ENCODE measurements at places on chromosomes 13 and 19. TPM values are rescaled to one million over a fixed set of nuclear protein-coding genes. Genes with fewer than 3 reads are reported as not detected.

DNA sequence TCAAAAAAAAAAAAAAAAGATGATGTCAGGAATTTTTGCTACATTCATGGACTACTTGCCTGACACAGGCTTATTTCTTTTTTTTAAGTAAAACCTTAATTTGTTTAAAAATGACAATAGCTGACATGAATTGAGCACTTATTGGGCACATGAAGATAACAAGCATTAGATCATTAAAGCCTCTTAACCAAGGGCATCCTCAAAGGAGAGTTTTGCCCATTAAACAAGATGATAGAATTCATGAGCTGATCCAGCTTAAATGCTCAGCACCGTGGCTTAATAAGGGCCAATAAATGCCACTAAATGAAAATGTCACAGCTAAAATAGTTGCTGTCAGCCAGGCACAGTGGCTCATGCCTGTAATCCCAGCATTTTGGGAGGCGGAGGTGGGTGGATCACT, 19.3 kb downstream of the FBXO17 start:
- H3K27me3 ChIP-seq, result peaks cover 5% of the 10 kb centered on the region
- H3K4me3 ChIP-seq, result no peak overlapping the region
- no peak overlapping the region for H3K27ac ChIP-seq

- no peaks in the 10 kb centered on the region for H3K4me1 ChIP-seq
- peaks cover 11% of the 10 kb centered on the region for H3K27me3 ChIP-seq
- H3K4me3 ChIP-seq, result no peak overlapping the region
- no peaks in the 10 kb centered on the region for H3K36me3 ChIP-seq
- DNase-seq, result no peak
Observed at GRCh38 chr19:33240181-33240771, 14.6 kb upstream of the SLC7A10 start.

Gene TIMM44
- total RNA-seq, result 75.2 TPM

Gene ZNF534
- total RNA-seq, result 0.22 TPM

Measured in progenitor cell of endocrine pancreas (in vitro differentiated cells).